Activated naive CD4-positive, alpha-beta T cell (primary cell): ENCODE measurements at places on chromosomes 11 and 22.

DNA sequence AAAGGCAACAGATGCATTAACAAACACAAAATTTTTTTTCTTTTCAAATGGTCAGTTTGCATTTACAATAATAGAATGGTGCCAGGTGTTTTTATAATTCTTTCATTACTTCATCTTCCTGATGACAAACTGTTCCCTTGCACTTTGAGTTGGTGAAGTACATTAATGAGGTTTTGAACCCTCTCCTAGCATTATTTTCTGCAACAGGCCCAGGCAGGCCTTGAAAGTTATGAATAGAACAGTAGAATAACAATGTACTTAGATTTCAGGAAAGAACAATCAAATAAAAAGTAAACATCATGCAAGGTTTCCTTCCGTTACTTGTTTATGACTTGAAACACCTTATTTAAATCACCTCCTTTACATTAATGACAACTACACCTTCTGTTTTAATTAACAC is 9.6 kb downstream of the BTG4 start:
- no peak for DNase-seq

DNA sequence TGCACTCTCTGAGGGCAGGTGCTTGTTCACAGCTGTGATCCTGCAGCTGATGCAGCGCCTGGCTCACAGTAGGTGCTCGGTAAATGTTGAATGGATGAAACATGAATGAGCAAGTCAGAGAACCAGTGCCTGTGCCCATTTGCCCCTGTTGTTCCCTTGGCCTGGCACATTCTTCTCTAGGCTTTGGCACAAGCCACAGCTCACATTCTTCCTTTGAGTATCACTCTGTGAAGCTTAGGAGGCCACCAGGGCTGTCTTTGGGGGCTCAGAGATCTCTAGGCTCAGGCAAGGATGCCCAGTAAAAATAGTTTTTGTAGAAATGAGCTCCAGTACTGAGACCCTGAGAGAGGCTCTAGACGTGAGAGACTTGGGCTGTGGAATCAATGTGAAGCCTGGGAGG is 144.6 kb upstream of the NAV2 start:
- DNase-seq, result no peak

DNA sequence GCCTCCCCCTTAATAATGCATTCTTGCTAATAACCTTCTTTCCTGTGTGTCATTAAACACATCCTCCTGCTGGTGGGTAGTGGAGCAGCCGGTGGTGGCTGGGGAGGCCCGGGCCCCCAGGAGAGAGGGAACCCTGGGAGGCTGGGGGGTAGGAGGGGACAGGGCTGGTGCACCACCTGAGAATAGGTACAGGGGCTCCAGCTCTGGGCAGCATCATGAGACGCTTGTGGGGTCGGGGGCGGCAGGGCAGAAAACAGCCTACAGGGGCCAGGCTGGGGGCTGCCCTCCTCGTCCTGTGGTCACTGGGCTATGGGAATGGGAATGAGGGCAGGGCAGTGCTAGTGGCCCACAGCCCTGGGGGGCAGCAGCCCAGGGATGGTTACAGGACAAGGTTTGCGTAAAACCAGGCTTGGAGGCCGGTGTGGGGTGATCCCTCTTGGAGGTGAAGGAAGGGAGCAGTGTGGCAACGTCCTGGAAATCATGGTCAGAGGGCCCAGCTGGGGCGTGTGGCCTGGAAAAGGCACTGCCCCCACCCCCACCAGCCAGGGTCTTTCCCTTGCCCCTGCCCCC is 18.5 kb upstream of the CCDC188 start:
- no peak for DNase-seq

GRCh38 chr11:43948341-43949225 is 6.1 kb downstream of the C11orf96 start:
- DNase-seq, result no peak

DNA sequence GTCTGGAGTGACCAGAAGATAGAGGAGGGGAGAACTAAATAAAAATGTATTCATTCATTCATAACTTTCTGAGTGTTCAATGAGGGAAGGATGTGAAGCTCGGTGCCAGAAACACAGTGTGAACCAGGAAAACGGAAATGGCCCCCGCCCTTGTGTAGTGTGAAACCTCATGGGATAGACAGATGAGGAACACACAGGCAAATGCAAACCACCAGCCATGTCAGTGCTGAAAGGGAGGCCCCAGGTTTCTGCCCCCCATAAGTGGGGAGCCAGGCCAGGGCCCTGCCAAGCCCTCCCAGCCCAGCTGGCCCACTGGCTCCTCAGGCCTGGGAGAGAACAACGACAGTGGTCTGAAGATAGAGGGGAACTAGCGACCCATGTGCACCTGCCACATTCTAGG is 30.5 kb downstream of the LARGE1 start:
- DNase-seq, result no peak
